ENCODE measurements at places on chromosomes 1 and 21.
A peak's percentile ranks its signal among the peaks of the same experiment; 100 is the strongest.

DNA sequence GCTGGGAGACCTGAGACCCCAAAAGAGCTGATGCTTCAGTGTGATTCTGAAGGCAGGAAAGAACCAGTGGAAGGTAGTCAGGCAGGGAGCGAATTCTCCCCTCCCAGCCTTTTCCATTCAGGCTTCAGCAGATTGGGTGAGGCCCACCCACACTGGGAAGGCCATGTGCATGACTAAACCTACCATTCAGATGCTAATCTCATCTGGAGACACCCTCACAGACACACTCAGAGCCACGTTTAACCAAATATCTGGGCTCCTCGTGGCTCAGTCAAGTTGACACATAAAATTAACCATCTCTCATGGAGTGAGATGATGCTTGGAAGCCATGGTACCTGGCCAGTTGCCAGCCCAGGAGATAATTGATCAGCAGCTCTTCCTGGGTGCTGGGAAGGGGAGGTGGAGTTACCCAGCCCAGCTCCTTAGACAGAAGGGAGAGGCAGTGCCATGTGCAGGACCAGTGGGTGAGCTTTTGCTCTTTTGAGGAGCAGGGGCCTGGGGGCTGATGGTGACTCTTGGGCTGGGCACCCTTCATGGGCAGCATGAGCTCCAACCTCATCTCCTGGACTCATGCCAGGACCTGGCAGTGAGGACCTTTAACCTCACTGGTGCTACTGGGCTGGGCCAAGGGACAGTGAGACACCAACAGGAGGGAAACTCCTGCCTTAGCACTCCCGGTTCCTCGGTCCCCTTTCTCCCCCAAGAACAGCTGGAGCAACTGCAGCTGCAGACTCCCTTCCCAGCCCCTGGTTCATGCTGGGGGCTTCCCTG lies 89.0 kb upstream of the ACTL8 start:
- no peak for DNase-seq

DNA sequence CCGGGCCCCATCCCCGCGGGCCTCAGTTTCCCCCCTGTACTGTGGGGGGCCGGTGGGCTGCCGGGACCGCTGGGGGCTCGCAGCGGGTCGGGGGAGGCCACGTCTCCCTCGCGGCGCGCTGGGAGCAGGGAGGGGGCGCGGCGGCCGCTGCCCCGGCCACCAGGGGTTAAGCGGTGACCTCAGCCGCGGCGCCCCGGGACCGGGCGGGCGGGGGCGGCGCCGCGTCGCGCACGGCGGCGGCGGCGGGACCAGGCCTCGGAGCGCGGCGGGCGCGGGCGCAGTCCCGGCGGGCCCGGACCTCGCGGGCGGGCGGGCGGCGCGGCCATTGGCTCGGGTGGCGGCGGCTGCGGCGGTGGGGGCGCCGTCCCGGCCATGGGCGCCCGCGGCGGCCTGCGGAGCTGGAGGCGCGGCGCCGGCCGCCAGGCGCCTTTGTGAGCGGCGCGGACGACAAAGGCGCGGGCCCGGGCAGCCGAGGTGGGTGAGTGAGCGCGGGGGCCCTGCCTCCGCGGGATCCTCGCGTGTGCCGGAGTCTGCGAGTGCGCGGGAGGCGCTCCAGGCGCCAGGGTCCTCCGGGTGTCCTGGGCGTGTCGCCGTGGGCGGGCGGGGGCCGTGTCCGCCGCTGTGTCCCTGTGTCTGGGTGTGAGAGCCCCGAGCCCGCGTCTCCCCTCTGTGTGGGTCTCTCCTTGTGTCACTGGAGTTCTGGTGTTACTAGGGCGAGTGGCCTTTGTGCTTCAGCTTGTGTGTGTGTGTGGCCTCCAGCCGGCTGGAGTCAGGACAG lies at the start of gene ARHGEF10L:
TSS of gene ARHGEF10L (plus strand) at position 222 of the 778 bp plus-strand sequence. CDS start 40,898 bp downstream, outside the sequence.
- DNase-seq: peak; percentile 56

GRCh38 chr1:19780267-19780877 lies 19.3 kb downstream of the TMCO4 start:
- DNase-seq: no peak

DNA sequence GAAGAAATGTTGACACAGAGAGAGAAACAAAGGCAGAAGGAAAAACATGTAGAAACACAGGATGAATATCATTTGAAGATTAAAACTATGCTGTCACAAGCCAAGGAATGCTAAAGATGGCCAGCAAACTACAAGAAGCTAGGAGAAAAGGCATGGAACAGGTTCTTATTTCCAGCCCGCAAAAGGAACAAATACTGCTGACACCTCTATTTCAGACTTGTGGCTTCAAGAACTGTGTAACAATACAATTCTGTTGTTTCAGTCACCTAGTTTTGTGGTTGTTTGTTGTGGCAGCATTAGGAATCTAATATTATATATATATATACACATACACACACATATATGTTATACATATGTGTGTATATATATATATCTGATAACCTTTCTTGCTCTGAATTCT lies 1543.9 kb downstream of the KCNT2 start:
- no peak for DNase-seq

DNA sequence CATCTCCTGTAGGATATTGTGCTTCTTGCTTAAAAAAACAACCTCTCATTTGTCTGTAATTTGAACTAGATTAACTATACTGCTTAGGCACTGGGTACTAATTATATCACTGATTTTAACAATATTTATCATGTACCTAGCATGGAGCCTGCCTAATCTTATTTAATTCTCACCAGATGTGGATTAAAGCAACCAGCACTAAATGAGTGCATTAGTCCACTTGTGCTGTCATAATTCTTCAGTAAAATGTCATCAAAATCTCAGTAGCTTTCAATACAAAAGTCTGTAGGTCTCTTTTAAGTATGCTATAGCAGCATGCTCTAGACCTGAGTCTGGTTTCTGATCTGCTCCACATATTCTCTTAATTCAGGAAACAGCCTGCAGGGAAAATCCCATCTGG lies 368.1 kb downstream of the NCAM2 start:
- no peak for DNase-seq

- peak; percentile 20 for DNase-seq
Measured at GRCh38 chr21:34887105-34887442, 162.0 kb downstream of the RUNX1 start.

DNA sequence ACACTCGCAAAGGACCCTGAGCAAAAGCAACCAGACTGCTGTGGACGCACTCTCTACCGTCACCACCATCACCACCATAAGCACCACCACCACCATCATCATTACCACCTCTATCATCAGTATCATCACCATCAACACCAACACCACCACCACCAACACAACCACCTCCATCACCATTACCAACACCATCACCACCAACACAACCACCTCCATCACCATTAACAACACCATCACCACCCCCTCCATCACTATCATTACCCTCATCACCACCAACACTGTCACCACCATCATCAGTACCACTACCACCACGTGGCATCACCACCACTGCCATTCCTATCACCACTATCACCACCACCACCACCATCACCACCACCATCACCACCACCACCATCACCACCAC lies 38.8 kb upstream of the RIPK4 start:
- DNase-seq: no peak

- no peak for DNase-seq
Measured at GRCh38 chr1:155073377-155074242, 5.0 kb upstream of the EFNA3 start.

DNA sequence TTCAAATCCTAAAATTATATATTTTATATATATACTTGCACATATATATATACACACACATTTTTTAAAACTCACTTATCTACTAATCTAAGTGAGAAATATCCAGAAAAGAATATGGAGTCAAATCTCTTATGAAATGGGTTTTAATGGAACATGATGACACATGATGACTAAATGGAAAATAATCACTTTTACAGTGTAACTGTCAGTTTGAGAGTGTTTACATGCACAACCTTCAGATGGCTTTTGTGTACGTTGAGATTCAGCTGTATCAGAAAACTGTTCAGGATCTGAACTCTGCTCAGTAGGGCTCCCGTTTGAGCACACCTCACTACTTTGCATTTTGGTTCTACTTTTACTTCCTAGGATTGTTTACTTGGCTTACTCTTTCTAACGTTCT lies 189.8 kb downstream of the DNAH14 start:
- DNase-seq: no peak

GRCh38 chr1:2475571-2475970 lies 518 bp upstream of the PLCH2 start:
- no peak for DNase-seq

- DNase-seq: no peak
Measured at GRCh38 chr1:164361927-164362326, 197.1 kb upstream of the PBX1 start.

- no peak for DNase-seq
Measured at GRCh38 chr1:87669674-87670073, 341.0 kb downstream of the LMO4 start.

DNA sequence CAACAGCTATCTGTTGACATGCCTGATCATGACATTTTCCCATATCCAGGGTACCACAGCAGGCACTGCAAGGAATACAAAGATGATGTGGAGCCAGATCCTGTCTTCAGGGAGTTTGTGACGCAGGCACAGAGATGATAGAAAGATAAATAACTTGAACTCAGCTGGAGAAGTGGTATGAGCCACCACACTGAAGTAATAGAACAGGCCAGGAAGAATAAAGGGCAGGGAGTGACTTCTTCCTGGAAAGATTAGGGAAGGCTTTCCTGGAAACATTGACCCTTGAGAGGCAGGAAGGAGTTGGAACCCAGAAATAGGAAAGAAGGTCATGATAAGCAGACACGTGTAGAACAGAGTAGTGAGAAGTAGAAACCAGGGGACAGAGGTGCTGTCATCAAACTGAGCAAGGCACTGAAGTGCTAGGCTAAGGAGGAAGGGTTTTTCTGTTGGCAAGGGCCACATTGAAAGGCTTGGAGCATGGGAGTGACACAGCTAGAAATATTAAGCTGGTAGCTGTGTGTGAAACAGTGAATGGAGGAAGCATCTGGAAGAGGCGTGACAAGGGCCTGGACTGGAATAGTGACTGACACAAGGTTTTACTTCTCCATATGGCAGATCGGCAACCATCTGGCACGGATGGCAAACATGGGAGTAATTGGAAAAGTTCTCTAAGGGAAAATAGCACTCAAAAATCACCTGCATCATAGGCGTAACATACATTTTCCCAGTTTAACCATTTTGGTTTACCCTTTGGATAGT lies 68.4 kb downstream of the AK5 start:
- DNase-seq: no peak

- DNase-seq: no peak
Measured at GRCh38 chr1:1256956-1257871, 10.7 kb upstream of the C1QTNF12 start.
